ENCODE measurements at places on chromosomes 2 and 18.

GRCh38 chr18:7541835-7542234, 25.3 kb upstream of the PTPRM start:
- DNase-seq, result no peak

DNA sequence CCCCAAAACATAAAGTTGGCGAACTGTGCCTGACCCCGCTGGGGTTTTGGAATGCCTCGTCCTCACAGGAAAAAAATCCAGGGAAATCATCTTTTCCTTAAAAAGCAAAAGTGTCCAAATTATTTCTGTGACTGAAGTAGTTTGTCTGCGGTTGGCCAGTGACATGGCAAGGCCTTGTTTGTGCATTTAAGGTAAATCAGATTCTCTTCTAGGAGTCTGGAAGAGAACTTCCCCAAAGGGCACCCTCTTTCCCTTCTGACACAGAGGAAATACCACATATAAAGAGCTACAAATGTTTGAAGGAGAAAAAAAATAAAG, 737 bp upstream of the CYB5A start:
- DNase-seq, result no peak

GRCh38 chr2:10704034-10704594, 14.3 kb upstream of the NOL10 start:
- no peak for DNase-seq

DNA sequence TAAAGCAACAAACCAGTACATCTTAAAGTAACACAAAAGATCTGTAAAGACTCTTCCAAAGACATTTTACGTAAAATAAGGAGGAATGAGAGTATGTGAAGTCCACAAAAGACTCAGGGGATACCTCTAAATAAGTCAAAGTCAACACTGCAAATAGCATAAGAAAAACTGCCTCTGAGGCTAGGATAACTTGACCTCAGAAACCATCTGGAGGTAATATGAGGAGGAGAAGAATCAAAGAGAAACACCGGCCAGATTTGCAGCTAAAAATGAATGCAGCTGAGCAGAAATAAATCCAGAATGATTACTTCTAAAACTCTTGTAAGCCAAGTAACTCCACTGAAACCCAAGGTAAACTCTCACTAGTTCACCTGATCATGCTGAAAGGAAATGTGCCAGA, 52.2 kb upstream of the ERMN start:
- no peak for DNase-seq

- DNase-seq, result no peak
Observed at GRCh38 chr2:211281430-211282073, 725.2 kb downstream of the CPS1 start.

- no peak for DNase-seq
Observed at GRCh38 chr2:112144966-112145365, 6.8 kb downstream of the FBLN7 start.

GRCh38 chr2:239896075-239896474, 129.1 kb downstream of the NDUFA10 start:
- no peak for DNase-seq

DNA sequence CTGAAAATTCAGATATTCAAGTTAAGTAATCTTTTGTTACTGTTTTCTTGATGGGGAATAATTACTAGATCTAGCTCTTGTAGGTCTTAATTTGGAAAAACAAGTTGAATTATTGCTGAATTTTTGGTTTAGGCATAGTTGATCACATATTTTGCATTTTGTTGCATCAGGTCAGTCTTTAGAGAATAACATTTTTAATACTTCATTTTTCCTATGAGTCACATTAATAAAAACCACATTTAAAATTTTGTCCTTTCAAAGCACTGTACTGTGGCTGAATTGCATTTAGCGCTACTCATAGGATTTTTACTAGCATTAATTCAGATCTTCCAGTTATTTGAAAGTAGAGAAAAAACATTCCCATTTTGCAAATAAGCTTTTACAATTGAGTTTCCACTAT, 23.2 kb downstream of the MAP4K4 start:
- DNase-seq, result no peak

- no peak for DNase-seq
Observed at GRCh38 chr2:155209696-155210450, 511.4 kb downstream of the KCNJ3 start.

- no peak for DNase-seq
Observed at GRCh38 chr18:46274266-46274665, 170.1 kb downstream of the HAUS1 start.

GRCh38 chr2:24054366-24055010, 4.9 kb downstream of the FKBP1B start:
- peak; percentile 48 for DNase-seq

DNA sequence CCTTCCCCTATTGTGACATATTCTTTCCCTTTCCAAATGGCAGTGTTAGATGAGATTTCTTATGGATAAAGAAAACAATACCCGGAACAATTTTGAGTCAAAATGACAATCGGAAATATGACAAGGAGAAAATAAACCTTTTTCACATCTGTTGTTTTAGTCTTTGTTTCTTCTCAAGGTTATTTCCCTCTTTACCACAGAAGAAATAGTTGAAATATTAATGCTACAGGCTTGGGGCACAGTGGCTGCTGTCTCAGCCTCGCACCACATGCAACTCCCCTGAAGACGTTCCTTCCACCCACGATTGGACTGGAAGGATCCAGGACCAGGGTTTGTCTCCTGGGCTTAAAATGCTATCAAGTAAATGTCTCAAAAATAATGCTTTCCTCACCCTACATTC, 77.6 kb downstream of the FHOD3 start:
- DNase-seq, result no peak

- DNase-seq, result no peak
Observed at GRCh38 chr2:40403233-40403836, 48.6 kb downstream of the SLC8A1 start.

DNA sequence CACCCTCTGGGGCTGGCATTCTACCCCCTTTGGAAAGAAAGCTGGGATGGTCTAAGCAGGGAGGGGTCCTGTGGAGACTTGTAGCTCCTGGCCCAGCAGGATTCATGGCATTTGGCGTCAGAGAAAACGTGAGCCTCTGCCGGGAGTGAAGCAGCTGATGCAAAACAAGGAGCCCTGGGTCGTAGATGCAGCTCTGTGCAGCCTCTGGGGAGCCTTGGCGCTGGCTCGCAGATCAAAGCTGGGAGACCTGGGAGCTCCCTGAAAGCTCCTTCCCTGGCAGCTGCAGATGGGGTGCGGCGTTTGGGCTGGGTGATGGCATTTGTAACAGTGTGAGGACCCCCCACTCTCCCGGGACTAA, 148.3 kb downstream of the KLHL29 start:
- DNase-seq, result no peak

DNA sequence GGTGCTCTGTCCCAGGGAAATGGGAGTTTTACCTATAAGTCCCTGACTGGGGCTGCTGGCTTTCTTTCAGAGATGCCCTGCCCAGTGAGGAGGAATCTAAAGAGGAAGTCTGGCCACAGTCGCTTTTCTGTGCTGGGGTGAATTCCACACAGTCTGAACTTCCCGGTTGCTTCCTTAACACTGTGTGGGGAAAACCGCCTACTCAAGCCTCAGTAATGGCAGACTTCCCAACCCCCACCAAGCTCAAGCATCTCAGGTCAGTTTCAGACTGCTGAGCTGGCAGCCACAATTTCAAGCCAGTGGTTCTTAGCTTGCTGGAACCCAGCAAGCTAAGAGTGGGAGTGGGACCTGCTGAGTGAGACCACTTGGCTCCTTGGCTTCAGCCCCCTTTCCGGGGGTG, 54.9 kb downstream of the NUP35 start:
- no peak for DNase-seq

- DNase-seq, result no peak
Observed at GRCh38 chr2:156077041-156077742, 255.3 kb downstream of the NR4A2 start.

DNA sequence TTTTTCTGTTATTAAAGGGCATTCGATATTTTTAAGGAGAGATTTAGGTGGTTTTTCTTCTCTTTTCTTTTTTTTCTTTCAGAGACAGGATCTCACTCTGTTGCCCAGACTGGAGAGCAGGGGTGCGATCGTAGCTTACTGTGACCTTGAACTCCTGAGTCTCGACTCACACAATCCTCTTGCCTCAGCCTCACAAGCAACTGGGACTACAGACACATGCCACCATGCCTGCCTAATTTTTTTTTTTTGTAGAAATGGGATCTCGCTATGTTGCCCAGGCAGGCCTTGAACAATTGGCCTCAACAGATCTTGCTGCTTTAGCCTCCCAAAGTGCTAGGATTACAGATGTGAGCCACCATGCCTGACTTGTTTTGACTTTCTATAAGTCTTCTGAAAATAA, 26.3 kb downstream of the PMAIP1 start:
- no peak for DNase-seq

- DNase-seq, result peak; percentile 55
Observed at GRCh38 chr2:238513346-238513745, 86.6 kb downstream of the ASB1 start.

GRCh38 chr18:24616653-24617052, 156.2 kb downstream of the HRH4 start:
- no peak for DNase-seq

GRCh38 chr2:38438133-38438882, 61.2 kb upstream of the ATL2 start:
- DNase-seq, result no peak
